ENCODE measurements at places on chromosomes 12 and 14. TPM values are rescaled to one million over a fixed set of nuclear protein-coding genes. Genes with fewer than 3 reads are reported as not detected.

Gene GUCY2C
- not detected for total RNA-seq

DNA sequence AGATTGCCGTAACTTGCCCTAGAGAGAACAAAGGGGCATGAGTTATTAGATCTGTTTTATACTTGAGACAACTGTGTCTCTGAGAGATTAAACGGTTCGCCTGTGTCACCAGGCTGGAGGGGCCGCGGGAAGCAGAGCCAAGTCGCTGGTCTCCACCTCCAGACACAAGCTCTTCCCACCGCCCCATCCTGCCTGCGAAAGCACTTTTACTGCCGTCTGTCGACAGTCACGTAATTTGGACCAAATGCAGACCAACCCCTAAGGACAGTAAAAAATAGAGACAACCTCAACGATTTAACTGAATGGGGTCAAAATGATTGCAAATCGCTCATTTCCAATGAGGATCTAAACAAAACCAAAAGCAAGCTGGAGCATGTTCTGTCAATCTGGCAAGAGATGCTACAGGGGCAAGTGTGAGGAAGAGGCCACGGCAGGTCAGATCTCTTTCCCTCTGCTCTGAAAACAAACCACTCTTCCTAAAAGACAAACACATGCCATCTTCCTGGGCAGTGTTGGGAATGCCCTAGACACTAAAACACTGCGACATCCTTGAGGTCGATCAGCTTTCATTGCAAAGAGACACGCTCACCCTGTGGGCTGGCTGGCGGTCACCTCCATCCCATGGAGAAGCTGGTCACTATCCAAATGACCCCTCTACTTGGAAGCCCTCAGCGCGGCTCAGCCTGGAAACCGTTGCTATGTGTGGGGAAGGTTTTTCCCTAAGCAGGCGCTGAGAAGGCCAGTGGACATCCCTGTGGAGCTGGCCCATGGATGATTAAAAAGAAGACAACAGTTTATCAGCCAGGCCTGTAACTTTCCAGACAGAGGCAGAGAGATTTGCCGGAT, 17.1 kb downstream of the GSC start:
- H3K36me3 ChIP-seq, result no peaks in the 10 kb centered on the region
- no peak overlapping the region for H3K27ac ChIP-seq
- peaks cover 49% of the 10 kb centered on the region for H3K27me3 ChIP-seq

- H3K27ac ChIP-seq, result peak overlapping the region; percentile 100
- no peak overlapping the region for H3K4me3 ChIP-seq
- H3K4me1 ChIP-seq, result peaks cover 53% of the 10 kb centered on the region
- no peak for DNase-seq
- no peaks in the 10 kb centered on the region for H3K27me3 ChIP-seq
- no peaks in the 10 kb centered on the region for H3K36me3 ChIP-seq
Observed at GRCh38 chr12:52942901-52943181, 6.1 kb upstream of the KRT18 start.

Gene ZBTB25
- 18.6 TPM for total RNA-seq

DNA sequence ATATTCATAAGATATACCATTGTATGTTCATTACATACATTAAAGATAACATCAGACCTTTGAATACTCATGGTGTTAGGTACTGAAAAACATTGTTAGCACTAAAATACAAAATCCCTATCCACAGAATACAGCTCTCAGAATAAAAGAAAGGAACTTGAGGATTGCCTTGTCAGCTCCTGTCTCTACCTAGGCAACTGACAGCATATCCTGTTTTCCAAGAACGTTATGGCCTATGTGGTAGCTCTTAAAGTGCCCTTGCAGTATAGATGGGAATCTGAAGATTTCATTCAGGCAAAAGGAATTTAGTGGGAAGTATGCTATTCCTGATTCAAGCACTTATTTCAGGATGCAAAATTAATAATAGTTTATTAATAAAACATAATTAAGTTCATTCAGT, 1.8 kb upstream of the PPP1R12A start:
- H3K4me3 ChIP-seq, result no peak overlapping the region
- H3K27me3 ChIP-seq, result no peaks in the 10 kb centered on the region
- no peaks in the 10 kb centered on the region for H3K36me3 ChIP-seq
- peaks cover 27% of the 10 kb centered on the region for H3K4me1 ChIP-seq
- no peak overlapping the region for H3K27ac ChIP-seq

- no peaks in the 10 kb centered on the region for H3K4me1 ChIP-seq
- no peak for DNase-seq
- H3K27ac ChIP-seq, result no peak overlapping the region
- H3K27me3 ChIP-seq, result no peaks in the 10 kb centered on the region
- H3K36me3 ChIP-seq, result no peaks in the 10 kb centered on the region
- no peak overlapping the region for H3K4me3 ChIP-seq
Observed at GRCh38 chr14:87386524-87386923, 606.5 kb downstream of the GALC start.

GRCh38 chr12:112430929-112431328, 12.2 kb downstream of the PTPN11 start:
- no peak overlapping the region for H3K4me3 ChIP-seq
- no peaks in the 10 kb centered on the region for H3K4me1 ChIP-seq
- H3K27ac ChIP-seq, result no peak overlapping the region
- no peaks in the 10 kb centered on the region for H3K36me3 ChIP-seq

Gene IFNG
- not detected for total RNA-seq

Gene TSPAN8
- total RNA-seq, result 1.9 TPM

DNA sequence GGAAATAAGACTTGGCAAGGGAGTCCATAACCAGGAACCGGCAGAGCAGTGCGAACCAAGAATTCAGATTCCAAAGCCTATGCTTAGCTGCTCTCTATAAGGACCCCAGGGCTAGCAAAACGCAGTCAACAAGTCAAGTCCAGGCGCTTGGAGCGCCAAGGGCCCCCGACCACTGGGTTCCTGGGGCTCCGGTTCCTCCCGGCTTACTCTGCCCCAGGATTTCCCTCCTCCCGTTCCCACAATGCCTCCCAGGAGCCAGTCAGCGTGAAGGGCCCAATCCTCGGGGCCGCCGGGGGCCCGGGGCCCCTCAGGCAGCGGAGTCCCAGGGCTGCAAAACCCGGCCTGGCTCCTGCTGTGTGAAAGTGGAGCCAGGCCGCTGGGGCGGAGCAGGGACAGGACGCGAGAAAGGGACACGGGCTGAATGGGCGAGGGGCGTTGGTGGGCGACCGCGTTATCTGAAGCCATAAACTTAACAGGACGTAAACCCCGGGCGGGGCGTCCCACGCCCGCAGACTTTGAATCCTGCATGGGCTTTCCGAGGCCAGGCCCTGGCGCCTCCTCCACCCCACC, 1.5 kb downstream of the KRT8 start:
- H3K36me3 ChIP-seq, result peaks cover 54% of the 10 kb centered on the region
- H3K27ac ChIP-seq, result peak overlapping the region; percentile 93
- peak overlapping the region; percentile 97 for H3K4me3 ChIP-seq
- DNase-seq, result no peak
- peaks cover 69% of the 10 kb centered on the region for H3K4me1 ChIP-seq
- no peaks in the 10 kb centered on the region for H3K27me3 ChIP-seq

DNA sequence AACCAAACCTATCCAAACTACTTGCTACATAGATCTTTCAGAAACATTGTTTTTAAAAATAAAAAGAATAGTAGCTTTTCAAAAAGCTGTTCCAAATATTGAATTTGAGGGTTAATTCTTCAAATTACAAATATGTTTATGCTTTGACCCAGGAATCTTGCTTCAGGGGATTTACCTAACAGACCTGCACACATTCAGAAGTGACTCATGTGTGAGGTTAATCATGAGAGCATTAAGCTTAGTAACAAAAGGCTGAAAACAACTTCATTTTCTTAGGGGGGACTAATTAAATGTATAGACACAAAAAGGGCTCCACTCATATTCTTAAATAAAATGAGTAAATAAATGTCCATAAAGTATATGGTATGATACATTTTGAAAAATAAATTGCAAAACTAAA, 672.4 kb upstream of the FLRT2 start:
- no peak overlapping the region for H3K27ac ChIP-seq
- H3K4me3 ChIP-seq, result no peak overlapping the region
- H3K4me1 ChIP-seq, result no peaks in the 10 kb centered on the region
- no peaks in the 10 kb centered on the region for H3K36me3 ChIP-seq
- no peak for DNase-seq

DNA sequence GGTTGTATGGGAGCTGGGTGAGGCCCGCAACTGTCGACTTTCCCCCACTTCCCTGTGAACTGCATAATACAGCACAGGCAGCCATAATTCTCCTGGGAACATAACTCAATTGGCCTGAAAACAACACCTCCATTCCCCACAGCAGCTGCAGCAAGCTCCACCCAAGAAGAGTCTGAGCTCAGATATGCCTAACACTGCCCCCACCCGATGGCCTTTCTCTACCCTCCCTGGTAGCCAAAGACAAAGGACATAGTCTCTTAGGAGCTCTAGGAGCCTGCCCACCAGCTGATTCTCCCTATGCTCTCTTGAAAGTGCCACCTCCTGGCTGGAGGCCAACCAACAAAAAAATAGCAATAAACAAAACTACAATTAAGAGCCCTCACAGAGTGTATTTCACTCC, 542.7 kb upstream of the LMO3 start:
- H3K36me3 ChIP-seq, result no peaks in the 10 kb centered on the region
- no peak overlapping the region for H3K4me3 ChIP-seq
- no peak overlapping the region for H3K27ac ChIP-seq
- no peaks in the 10 kb centered on the region for H3K27me3 ChIP-seq
- no peak for DNase-seq
- no peaks in the 10 kb centered on the region for H3K4me1 ChIP-seq

DNA sequence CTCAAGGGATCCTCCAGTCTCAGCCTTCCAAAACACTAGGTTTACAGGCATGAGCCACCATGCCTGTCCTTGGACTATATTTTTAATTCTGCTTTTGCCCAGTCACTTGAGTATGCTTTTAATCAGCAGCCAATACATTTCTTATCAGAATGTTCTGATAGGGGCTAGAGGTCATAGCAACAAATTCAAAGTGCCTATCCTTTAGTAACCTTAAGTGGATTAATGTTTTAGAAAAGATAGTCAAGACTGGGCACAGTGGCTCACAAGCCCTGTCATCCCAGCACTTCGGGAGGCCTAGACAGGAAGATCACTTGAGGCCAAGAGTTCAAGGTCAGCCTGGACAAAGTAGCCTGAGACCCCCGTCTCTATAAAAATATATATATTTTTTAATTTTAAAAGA, 37.1 kb downstream of the CKB start:
- no peak for DNase-seq
- no peak overlapping the region for H3K27ac ChIP-seq
- H3K4me3 ChIP-seq, result no peak overlapping the region

DNA sequence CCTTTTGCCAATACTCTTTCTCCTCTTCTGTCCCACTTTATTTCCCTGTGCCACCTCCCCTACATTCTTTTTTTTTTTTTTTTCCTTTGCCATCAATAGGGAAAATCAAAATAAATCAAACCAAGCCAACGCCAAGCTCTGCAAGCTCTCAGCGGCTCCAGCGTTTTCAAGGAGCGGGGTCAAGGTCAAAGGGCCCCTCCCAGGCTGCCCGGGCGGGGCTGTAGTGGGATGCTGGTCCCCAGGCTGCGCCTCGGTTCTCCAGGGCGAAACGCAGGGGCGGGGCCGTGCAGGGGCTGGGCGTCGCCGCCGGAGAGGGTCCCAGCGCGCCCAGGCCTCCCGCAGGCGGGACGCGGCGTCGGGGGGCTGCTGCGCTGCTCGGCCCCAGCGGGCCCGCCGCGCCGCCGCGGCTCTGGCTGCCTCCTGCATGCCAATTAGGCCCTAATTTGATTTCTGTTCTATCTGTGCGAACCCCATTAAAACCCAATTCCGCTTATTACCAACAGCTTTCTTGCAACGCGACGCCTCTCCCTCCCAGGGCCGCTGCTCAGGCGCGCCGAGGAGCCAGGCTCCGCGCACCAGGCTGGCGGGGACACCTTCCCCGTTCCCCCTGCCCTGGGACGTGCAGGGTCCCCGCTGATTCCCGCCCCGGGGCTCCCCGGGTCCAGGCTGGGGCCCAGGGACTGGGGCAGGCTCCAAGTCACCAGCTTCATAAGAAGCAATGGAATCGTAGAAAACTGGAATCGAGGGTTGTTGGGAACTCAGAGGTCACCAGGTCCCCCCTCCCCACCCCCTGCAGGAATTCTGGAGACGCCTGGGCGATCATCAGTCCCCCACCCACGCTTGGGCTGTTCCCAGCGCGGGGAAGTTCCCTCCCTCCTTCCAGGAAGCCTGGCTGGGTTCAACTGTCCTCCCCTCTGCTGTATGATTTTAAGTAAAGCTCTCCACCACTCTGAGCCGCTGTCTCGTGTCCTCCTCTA, 50.7 kb upstream of the MAP1LC3B2 start:
- H3K27me3 ChIP-seq, result no peaks in the 10 kb centered on the region
- H3K4me1 ChIP-seq, result peaks cover 6% of the 10 kb centered on the region
- no peaks in the 10 kb centered on the region for H3K36me3 ChIP-seq
- no peak overlapping the region for H3K27ac ChIP-seq

DNA sequence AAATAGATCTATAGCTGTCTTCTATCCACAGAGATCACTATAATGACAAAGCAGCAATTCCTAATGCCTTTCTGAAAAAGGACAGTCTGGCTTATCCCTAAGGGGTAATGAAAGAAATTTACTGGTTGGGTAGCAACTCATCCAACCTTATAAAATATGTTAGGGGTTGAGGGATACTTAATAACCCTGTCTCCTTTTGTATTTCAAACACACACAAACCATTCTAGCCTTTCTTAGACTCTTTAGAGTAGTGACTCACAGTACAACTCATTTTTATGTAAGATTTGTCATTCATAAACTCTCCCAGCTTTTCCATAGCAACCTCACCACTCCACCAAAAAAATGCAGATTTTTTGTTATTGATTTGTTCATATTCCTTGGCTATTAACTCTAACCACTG, 167.9 kb downstream of the FSCB start:
- DNase-seq, result no peak
- no peaks in the 10 kb centered on the region for H3K4me1 ChIP-seq
- H3K4me3 ChIP-seq, result no peak overlapping the region
- no peak overlapping the region for H3K27ac ChIP-seq

Gene CLMN
- total RNA-seq, result 15.8 TPM

Gene MTERF2
- total RNA-seq, result 8.2 TPM

GRCh38 chr12:63876980-63877379, 32.5 kb downstream of the SRGAP1 start:
- H3K4me3 ChIP-seq, result no peak overlapping the region
- peaks cover 39% of the 10 kb centered on the region for H3K4me1 ChIP-seq
- no peaks in the 10 kb centered on the region for H3K36me3 ChIP-seq
- no peak for DNase-seq
- peak overlapping the region; percentile 76 for H3K27ac ChIP-seq

- H3K27ac ChIP-seq, result no peak overlapping the region
- DNase-seq, result no peak
- no peaks in the 10 kb centered on the region for H3K4me1 ChIP-seq
- no peaks in the 10 kb centered on the region for H3K36me3 ChIP-seq
- H3K4me3 ChIP-seq, result no peak overlapping the region
Observed at GRCh38 chr12:106941481-106942156, 14.1 kb upstream of the TMEM263 start.

DNA sequence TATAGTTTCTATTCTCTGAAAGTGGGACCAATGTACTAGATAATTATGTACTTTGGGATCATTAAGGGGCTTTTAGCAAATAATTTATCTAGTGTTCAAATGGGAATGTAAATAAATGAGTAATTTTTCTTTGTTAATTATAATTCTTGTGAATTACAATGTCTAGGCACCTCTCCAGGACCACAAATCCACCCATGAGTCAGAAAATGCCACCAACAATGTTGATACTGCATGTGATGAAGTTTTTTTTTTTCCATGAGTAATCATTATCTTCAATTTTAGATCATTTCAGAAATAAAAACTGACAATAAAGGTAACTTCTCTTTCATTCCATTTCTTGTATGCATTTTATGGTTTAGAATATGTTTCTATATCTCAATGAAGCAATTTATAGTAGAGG, 470.3 kb downstream of the VRK1 start:
- H3K36me3 ChIP-seq, result no peaks in the 10 kb centered on the region
- H3K4me1 ChIP-seq, result no peaks in the 10 kb centered on the region
- DNase-seq, result no peak
- H3K27me3 ChIP-seq, result peaks cover 7% of the 10 kb centered on the region

GRCh38 chr12:55060470-55060869, 40.7 kb downstream of the NEUROD4 start:
- H3K4me3 ChIP-seq, result no peak overlapping the region
- H3K4me1 ChIP-seq, result no peaks in the 10 kb centered on the region
- H3K27ac ChIP-seq, result no peak overlapping the region
- no peak for DNase-seq

Data from PC-9 (cell line).